ENCODE measurements at places on chromosomes 1 and 21.
A peak's percentile ranks its signal among the peaks of the same experiment; 100 is the strongest.

GRCh38 chr1:188027613-188028012, 1198.9 kb downstream of the PLA2G4A start:
- DNase-seq = no peak

GRCh38 chr1:36874271-36875060, 159.8 kb downstream of the GRIK3 start:
- no peak for DNase-seq

DNA sequence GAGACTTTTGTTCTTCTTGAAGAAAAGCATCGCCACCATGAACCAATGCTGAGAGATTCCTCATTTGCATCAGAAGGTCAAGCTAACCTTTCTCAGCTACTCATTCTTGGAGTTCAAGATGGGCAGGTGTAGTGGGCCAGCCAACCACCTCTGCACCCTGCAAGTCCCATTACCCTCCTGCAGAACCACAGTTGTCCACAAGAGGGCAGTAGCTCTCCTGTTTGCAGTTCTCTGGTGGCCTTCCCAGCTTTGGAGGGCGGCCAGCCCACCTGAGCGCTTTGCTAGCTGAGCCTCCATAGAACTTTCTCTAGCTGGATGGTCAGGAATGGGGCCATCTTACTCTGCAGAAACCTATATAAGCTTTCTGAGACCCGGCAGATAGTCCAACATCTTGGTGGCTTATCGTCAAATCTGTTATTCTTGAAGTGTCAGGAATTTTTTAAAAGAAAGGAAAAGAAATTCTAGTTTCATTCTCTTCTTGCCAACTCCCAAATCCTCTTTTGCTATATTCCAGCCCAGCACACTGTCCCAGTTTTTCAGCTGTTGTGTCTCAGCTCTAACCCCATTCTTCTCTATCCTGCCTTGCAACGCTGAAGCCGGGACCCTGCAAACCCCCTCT, 11.0 kb upstream of the LMX1A start:
- DNase-seq = peak; percentile 48

- no peak for DNase-seq
Measured at GRCh38 chr1:25668931-25669573, 52.5 kb downstream of the MAN1C1 start.

DNA sequence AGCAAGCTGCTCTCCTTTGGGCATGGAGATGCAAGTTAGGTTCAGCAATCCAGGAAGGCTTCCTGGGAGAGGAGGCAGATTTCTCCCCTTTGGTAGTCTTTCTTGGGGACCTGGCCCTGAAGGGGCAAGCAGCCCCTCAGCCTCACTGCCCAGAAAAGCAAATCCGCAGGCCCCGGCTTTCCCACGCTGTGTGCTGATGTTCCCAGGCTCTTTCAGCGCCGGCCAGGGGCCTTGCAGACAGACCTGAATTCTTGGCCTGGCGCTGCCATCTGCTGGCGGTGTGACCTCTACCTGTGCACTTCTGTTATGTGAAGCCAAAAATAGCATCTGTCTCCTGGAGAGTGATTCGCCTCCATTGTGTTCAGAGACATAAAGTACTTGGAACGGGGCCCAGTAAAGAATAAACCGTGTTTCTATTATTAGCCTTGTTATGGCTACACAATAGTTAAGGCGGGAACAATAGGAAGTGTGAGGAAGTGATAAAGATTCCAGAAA, 64.8 kb downstream of the ALPL start:
- DNase-seq = no peak

DNA sequence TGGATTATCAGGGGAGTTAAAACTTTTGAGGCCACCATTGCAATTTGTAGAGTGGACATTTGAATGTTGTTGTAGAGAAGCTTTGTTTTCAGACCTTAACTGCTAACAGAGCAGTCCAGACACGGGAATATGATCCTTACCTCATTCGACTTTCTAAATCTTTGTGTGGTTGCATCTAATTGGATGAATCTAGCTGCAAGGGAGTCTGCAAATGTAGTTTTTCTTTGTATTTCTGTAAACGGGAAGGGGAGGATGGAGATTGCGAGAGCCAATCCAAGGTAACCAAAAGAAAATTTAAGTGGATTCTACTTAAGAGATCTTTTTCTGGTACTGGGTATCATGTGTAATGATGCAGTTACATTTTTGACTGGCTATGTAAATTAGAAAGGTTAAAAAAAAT, 110.2 kb downstream of the FMN2 start:
- no peak for DNase-seq

- DNase-seq = no peak
Measured at GRCh38 chr1:14894811-14895560, 258.6 kb upstream of the TMEM51 start.

DNA sequence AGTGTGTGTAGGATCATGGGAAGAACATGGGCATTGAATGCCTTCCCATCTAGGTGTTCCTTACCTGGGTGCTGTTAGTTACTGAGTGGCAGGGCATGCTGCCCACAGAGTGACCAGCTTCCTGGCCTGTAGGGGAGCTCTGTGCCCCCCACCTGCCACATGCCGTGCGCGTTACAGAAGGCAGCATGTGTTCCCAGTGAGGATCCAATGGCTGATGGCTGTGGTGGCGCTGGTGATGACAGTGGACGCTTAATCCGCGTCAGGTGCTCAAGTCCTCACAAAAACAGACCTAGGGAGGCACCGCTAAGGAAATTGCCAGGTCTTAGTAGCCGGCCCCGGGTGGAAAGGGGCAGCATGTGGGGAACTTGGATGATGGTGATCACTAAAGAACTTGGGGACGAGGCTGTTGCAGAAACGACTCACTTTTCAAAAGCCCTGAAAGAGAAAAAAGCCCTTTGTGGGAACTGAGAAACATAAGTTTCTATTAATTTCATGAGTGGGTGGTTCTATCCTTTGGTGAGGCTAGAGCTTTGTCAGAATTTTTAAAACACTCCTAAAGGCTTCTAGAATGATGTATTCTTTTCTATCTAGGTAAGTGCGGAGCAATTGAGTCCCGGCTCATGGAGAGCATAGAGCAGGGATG, 93.2 kb downstream of the PRDM2 start:
- no peak for DNase-seq

- DNase-seq = no peak
Measured at GRCh38 chr1:1529321-1529720, 11.1 kb downstream of the TMEM240 start.

DNA sequence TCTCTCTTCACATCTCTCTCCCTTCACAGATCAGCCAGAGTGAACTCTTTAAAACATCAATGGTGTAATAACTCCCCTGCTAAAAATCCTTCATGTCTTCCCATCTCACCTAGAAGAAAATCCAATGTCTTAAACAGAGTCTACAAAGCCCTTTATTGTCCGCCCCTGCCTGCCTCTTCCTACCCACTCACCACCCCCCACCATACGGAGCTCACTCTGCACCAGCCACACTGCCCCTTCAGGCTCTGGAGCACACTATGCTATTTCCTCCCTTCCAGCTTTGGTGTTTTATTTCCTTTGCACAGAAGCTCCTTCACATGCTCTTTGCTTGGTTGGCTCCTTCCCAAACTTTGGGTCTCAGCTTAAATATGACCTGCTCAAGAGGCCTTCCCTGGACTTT, 10.2 kb downstream of the CAMK1G start:
- DNase-seq = no peak

DNA sequence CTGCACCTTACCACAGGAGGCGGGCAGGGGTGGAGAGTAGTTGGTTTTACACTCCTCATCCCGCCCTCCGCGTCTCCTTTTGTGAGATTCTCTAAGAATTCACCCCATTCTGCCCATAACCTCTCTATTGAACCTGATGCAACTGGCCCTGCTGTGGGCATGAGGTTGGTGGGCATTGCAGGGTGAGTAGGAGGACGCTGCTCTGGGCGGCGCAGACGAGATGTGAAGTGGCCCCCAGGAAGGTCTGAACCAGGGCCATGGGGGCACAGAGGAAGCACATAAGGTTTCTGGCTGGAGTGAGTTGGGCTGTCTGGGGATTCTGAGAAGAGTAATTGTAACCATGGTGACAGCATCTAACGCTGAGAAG, 8.8 kb downstream of the PADI1 start:
- no peak for DNase-seq

DNA sequence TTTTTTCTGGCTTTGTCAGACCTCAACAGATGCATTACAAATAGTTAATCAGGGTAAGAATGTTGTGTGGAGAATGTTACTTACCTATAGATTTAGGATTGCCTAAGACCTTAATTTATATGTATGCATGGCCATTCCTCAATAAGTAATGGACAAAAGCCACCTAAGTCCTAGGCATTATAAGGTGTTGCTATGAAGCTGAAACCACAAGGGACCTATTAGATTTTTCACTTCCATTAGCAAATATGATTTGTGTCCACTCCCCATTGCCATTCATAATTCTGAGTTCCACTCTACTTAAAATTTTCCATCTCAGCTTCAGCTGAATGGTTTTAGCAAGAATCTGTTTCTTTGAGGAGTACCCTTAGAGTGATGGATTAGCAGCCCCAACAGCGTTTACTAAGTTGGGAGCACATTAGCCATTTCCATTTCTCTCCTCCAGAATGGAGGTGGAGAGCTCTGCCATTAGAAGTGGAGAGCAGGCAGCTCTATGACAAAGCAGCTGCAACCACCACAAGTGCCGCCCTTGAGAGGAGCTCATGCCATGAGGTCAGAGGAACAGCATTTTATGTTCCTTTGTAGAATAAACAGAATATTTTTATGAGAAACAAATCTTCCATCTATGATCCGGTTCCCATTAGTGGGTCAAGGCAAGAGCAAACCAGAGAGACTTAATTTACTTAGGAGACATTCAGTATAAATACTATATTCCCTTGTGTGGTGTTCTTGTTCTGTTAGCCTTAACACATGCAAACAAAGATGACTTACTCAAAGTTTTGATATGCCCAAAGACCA, 28.9 kb upstream of the C1orf87 start:
- DNase-seq = no peak

- no peak for DNase-seq
Measured at GRCh38 chr1:60893136-60893930, 189.0 kb upstream of the NFIA start.

DNA sequence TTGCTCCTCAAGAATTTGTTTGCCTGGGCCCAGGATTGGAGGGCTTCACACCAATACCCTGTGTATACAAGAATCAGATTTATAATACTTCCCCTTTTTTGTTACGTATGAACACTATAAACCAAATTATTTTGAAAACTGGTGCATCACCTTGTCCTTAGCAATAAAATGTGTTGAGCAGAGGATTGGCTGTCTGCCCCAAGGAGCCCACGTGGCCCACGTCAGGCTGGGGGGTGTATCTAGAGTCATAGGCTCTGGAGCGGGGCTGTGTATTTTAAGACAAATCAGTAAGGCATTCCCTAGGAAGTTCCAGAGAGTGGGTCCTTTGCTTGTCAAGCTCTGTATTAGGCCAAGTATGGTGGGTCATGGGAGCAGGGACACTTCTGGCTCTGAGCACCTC, 2.0 kb upstream of the ST3GAL3 start:
- DNase-seq = no peak

DNA sequence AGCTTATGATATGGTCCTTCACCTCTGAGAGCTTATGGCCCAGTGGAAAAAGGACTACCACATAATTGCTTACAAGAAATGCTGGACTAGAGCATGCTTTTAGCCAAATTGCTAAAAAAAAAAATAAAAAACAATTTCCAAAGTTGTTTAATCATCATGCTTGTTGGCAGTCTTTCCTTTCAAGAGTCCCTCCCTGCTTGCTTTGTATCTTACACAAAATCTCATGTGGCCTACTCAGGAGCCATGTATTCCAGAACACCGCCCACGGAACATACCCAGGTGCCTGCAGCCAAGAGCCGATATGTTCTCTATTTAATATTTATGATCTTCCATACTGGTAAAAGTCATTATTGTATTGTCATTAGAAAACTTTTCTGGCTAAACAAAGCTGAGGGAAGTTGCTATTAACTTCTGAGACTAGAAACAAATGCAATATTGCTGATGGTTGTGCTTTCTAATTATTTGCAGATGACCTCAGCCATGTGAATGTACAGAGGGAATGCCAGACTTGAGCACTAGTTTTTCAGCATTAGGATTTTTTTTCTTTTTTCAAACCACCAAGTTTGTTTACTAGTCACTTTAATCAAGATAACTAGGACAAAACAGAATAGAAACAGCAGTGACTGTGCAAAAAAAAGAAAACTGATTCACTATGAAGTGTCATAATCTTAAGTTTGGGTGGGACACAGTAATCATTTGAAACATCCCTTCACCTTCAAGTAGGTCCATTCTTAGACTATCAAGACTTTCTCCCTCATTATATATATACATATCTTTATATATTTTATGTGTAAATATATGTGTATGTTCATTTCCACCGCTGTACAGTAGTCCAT, 129.3 kb upstream of the GORAB start:
- no peak for DNase-seq

DNA sequence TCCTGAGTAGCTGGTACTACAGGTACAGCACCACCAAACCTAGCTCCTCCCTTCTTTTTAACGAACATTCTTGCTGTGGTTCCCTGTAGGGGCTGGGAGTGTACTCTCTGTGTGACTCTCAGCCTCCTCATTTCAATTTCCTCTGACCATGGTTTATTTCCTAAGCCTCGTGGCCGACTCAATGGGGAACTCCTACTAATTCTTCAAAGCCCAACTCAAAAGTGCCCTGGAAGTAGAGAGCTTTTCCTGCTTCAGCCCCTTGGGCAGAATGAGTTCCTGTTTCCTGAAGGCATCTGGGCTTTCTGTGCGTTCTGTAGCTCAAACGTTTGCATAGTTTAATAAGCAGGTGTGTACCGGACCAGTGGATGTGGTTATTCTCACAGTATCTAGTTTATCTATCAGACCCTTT, 70.9 kb upstream of the ACOT11 start:
- DNase-seq = no peak

DNA sequence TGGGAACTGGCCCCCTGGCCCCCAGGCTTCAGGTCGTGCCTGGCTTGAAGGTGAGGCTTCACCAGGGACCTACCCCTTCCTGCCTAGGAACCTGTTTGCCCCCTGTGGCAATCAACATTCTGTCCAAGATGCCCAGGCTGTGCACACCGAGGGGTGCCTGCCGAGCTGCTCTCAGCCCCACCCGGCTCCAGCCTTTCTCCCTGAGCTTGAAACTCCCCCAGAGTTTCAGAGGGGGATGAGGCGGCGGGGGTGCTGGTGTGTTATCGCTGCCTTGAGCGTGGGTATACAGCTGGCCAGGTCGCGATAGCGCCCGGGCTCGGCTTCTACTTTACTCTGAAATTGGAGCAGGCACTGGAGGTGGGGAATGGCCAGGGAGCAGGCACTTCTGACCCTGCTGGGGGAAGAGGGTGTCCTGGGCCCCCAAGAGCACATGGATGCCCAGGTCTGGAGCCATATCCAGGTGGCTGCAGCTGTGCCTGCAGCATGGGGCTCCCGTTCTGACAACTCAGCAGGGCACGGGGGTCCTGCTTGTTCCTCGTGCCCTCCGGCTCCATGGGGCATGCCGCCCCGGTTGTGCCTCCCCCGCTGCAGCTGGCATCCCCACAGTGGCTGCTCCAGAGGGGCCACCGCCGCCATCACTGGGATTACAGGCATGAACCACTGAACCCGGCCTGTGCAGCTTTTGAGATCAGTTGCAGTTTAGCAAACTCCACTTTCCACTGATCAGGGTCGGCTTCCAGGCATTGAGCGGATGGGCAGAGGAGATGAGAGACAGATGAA, 29.8 kb downstream of the RYR2 start:
- DNase-seq = no peak

DNA sequence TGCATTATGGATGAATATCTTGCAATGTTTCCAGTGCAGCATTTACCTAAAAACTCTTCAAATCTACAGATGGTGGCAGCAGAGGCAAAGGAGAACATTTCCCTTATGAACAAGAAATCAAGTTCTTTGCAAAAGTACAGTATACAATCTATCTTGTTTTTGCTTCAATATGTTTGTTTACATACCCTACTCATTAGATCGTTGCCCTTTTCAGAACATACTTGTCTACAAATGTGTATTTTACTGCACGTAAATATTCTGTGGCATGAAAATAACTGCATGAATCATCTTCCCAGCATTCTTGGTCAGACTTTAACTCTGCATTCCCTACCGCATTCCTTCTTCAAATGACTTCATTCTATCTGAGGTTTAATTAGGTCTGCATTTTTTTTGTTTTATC, 212.7 kb downstream of the ZP4 start:
- no peak for DNase-seq

Measured in T-helper 22 cell (primary cell).